ENCODE measurements at places on chromosomes 3 and 15.

DNA sequence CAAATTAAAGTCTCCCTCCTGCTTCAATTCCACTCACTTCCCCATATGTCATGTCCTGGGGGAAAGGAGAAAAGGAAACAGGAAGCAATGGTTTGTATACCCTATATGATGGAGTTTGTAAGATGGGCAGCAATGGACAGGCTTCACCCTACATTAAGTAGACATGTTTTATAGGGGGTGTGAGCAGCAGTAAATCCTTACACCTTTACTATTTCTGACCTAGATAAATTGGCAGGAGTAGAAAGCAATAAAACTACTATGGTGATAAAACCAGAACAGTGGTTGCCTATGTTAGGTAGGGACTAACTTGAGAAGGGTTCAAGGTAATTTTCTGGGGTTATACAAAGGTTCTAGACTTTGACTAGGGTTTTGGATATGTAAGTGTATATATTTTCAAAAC is 301.7 kb downstream of the GBE1 start:
- no peak for DNase-seq

DNA sequence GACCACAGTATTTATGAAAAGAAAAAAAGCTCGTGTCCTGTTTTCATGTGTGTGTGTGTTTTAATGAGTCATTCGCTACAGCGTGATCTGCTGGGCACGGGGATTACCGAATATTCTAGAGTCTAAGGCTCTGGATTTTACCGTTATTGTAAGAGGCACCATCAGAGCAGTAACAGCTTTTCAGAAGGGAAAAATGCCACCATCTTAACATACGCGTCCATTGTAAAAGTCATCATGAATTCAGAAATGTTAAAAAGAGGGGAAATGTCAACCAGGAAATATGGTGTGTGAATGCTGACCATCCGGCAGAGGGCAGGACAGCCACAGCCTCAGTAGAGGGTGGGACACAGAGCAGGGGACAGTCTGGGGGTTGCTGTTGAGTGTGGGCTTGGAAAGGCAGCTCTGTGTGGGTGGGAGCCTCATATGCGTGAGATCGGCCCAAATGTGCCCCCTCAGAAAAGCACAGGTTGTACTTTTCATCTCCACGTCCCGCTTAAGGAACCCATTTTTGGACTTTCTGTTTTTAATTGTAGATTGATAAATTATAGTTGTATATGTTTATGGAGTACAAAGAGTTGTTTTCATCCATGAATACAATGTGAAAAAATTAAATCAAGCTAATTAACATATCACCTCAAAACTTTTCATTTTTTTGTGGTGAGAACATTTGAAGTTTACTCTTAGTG is 69.6 kb downstream of the ASB7 start:
- DNase-seq: no peak

GRCh38 chr3:198113206-198114053 is 153.4 kb downstream of the LMLN start:
- DNase-seq: no peak

- DNase-seq: no peak
Measured at GRCh38 chr3:197680955-197681521, 55.7 kb downstream of the RUBCN start.

DNA sequence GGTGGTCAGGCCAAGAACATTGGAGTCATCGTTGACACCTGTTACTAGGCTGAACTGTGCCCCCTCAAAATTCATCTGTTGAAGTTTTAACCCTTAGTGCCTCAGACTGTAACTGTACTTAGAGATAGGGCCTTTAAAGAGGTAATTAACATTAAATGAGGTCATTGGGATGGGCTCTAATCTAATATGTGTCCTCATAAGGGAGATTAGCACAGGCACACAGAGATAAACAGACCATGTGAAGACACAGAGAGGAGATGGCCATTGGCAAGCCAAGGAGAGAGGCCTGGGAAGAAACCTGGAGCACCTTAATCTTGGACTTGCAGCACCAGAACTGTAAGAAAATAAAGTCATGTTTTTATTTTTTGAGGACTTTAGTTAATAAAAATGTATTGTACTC is 59.6 kb downstream of the PLCL2 start:
- DNase-seq: no peak

DNA sequence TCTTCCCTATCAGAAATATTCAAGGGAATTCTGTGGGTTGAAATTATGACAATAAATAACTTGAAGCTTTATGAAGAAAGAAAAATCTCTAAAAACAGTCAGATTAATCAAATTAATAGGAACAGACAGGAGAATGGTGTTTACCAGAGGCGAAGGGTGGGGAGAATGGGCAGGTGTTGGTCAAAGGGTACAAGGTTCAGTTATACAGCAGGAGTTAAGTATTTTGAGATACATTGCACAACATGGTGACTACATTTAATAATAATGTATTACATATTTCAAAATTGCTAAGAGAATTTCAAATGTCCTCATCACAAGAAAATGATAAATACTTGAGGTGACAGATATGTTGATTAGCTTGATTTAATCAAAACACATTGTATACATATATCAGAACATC is 18.6 kb downstream of the SPCS1 start:
- DNase-seq: no peak

DNA sequence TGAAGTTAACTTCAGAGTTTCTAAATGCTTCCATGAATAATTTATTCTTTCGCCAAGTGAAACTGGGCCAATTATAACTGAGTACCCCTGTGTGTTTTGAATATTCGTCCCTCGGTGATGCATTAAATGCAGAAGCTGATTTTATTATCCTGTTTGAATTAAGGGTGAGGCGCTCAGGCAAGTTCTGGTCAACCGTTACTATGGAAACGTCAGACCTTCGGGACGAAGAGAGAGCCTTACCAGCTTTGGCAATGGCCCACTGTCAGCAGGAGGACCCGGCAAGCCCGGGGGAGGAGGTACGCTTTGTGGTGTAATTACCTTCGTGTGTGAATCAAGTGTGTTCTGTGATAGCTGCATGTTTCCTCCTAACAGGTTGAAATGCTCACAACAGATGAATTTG is 239.8 kb downstream of the ITPR1 start:
- no peak for DNase-seq

- no peak for DNase-seq
Measured at GRCh38 chr3:62154457-62155148, 218.7 kb downstream of the FEZF2 start.

- no peak for DNase-seq
Measured at GRCh38 chr3:182969277-182969676, 11.1 kb downstream of the DCUN1D1 start.

DNA sequence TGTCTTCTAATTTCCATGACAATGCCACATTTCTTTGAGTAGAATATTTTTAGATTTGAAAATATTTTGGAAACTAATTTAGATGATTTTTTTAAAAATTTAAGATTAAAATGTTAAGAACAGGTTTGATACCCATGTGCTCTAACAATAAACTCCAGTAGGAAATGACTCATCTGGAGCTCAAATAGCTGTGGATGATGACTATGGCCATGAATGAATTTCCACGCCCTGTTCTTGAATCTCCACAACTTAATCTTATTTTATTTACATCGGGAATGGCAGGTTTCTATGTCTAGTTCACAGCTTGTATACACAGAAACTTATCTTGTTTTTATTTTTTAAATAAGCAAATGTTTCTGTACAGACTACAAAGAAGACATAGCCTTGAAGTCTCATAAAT is 726.8 kb downstream of the NAALADL2 start:
- DNase-seq: no peak

GRCh38 chr15:25439369-25439836 is 579 bp upstream of the UBE3A start:
- no peak for DNase-seq

- DNase-seq: no peak
Measured at GRCh38 chr15:47887241-47887800, 170.0 kb downstream of the SEMA6D start.

DNA sequence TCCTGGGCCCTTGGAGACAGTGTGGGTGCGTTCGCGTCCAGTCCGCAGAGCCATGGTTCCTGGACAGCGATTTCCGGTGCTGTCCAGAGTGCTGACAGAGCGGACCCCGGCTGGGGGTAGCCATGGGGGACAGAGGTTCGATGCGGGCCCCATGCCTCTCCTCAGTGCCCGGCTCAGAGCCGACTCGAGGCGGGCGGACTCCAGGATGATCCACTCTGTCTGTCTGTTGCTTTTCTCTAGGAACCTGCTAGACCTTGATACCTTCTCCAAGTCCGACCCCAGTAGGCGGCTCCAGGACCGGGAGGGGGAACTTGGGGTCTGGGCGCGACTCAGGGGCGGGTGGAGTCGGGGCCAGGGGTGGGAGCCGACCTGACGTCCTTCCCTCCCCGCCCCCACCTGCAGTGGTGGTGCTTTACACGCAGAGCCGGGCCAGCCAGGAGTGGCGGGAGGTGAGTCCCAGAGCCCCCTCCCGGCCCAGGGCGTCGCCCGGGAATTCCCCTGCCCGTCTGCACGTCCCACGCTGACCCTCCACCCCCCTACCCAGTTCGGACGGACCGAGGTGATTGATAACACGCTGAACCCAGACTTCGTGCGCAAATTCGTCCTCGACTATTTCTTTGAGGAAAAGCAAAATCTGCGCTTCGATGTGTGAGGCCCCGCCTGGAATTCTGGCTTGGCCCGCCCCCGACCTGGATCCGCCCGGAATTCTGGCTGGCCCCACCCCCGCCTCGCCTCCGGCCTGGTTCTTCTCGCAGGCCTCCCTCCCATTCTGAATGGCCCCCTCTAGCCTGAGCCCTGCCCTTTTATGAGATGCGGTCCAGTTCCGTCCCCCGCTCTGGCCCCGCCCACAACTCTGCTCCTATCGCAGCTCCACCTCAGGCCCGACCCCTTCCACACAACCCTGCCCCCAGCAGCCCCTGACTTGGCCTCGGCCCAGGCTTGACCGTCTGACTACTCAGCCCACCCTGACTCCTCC is 1.0 kb downstream of the CPNE9 start:
- DNase-seq: peak; percentile 8

GRCh38 chr15:96102631-96103030 is 227.9 kb upstream of the NR2F2 start:
- DNase-seq: no peak

DNA sequence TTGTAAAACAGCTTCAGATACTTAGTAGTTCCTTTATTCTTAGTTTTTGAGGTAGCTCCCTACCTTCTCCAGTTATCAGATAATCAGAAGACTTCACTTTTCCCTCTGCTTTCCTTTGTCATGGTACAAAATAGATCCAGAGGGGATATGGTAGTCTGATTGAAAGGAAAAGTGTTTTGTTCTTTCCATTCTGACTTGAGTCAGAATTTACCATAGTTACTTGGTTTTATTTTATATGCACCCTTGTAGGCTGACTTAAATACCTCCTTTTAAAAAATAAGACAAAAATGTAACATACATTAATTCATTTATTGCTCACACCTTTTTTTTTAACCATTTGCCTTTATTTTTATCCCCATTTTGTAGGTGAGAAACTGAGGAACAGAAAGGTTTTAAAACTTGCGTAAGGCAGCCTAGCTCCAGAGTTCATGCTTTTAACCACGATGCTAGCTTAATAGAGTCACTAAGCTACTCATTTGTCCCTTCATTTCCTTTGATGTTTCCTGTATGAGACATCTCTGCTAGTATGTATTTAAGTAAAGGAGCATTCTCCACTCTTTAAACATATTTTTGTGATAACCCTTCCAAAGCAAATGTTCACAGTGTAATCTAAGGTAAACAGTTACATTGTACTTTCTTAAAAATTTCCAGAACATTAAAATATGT is 187.5 kb downstream of the KLHL25 start:
- DNase-seq: no peak

GRCh38 chr3:43872301-43872700 is 181.6 kb downstream of the ABHD5 start:
- no peak for DNase-seq

DNA sequence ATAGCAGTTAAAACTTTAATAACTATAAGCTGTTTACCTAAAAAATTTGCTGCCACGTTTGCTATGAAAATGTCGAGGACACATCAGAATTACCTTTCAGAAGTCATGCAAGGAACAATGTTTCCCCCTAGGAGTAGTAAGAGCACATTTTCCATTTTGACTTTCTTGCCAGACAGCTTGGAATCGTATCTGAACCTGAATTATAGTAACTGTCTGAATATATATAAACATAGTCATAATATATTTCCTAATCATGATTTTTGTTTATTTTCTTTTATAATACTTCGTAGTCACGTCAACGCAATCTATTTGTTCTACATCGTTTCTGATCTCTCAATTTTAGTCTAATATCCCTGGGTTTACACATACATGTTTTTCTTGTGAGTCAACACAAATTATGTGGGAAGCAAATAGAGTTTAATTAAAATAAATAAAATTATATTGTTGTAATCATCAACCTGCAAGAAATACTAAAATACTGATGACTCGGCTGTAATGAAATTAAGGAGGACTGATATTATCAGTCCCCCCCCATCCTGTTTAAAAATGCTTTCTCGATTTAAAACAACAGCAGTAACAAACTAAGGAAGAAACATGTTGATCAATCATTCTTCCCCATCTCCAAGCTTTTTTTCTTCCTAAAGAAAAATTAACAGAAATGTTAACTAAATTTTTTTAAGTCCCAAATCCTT is 78.4 kb downstream of the MME start:
- no peak for DNase-seq

- no peak for DNase-seq
Measured at GRCh38 chr15:40379853-40380252, 2.7 kb upstream of the KNSTRN start.

- no peak for DNase-seq
Measured at GRCh38 chr3:76310667-76311066, 525.3 kb upstream of the ZNF717 start.

DNA sequence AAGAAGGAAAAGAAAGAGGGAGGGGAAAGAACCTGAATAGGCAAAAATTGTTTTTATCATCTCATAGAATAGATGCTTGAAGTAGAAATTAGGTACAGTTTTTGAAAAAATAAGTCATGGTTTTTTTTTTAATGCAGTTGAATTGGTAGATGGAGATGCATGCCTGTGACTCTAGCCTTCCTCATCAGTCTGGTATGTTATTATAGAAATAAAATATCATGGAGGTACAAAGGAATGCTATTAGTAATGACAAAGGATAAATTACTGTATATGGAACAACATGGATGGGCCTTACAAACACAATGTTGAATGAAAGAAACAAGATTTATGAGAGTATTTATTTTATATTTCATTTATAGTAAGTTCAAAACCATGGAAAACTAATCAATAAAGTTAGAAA is 162.4 kb upstream of the GALNT15 start:
- no peak for DNase-seq

DNA sequence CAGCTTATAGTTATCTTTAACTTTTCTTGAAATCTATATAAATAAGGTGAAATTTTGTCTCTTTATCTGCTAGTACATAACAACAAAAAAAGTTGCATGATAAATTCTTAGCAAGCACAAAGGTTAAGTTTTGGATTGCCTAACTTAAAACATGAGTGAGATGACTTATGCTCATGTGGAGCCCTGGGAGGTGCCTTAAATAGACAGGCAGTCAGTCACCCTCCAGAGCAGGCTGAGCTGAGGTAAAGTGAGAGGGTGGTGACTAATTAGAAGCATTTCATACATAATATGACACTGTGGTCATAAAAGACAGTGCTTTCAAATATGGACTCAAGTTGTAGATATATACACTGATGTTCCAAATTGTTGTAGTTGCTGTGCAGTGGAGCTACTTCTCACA is 14.6 kb upstream of the MME start:
- DNase-seq: no peak

Data from stimulated activated CD4-positive, alpha-beta T cell treated with anti-CD3 and anti-CD28 coated beads, TNF-alpha, amount 100 ng/mL, for 4 hours (primary cell).